ENCODE measurements at places on chromosomes 7 and 10.

GRCh38 chr7:33041631-33042428, 20.7 kb downstream of the NT5C3A start:
- no peak for DNase-seq

- no peak for DNase-seq
These were observed 131.9 kb downstream of the TRRAP start for GRCh38 chr7:99010281-99010680.

DNA sequence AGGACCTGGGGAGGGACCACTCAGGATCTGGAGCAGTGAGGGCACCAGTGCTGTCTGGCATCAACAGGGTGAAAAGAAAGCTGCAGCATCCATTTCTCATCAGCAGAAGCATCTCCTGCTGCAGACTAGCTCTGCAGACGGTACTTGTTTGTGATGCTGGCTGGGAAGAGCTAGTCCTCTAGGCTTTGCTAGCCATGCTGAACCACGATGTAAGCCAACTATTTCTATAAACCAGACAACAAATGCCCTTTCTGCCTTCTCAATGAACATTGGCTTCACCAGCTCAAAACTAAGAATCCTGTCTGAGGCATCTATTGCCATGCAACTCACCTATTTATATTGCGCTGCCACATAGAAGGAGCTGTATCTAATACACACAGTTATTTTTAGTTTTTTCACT, 65.6 kb downstream of the CTTNBP2 start:
- no peak for DNase-seq

- DNase-seq = no peak
These were observed 194.8 kb downstream of the ABCA13 start for GRCh38 chr7:48366096-48366495.

- DNase-seq = no peak
These were observed 2.2 kb upstream of the DNA2 start for GRCh38 chr10:68474021-68474420.

DNA sequence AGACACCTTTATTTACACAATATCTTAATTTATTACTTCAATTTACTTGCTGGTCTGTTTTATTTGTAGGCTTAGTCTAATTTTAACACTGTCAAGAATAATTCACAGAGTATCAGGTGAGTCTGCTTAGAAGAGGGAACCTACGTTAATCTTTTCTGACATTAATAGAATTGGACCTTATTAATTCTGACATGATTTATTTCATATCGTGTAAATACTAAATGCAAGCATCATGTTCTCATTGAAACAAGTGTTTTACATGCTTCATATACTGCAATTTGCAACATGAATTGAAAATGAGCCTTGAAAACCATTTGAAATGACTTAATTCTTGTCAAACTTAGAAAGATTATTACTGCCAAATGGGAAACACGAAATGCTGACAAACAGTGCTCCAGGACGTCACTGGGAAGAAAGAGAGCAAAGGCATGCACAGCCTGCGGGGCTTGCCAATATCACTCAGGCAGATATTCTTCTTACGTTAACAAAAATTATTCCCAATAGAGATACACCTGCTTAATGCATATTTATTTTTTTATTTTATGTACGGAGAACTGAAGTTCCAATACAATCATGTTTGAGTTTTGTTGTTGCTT, 282.0 kb upstream of the AKR1E2 start:
- no peak for DNase-seq

GRCh38 chr7:15197042-15197977, 294.8 kb upstream of the DGKB start:
- DNase-seq = no peak

GRCh38 chr10:121664671-121665070, 66.4 kb upstream of the FGFR2 start:
- no peak for DNase-seq

GRCh38 chr10:87865241-87865881, 1.9 kb downstream of the PTEN start:
- no peak for DNase-seq

DNA sequence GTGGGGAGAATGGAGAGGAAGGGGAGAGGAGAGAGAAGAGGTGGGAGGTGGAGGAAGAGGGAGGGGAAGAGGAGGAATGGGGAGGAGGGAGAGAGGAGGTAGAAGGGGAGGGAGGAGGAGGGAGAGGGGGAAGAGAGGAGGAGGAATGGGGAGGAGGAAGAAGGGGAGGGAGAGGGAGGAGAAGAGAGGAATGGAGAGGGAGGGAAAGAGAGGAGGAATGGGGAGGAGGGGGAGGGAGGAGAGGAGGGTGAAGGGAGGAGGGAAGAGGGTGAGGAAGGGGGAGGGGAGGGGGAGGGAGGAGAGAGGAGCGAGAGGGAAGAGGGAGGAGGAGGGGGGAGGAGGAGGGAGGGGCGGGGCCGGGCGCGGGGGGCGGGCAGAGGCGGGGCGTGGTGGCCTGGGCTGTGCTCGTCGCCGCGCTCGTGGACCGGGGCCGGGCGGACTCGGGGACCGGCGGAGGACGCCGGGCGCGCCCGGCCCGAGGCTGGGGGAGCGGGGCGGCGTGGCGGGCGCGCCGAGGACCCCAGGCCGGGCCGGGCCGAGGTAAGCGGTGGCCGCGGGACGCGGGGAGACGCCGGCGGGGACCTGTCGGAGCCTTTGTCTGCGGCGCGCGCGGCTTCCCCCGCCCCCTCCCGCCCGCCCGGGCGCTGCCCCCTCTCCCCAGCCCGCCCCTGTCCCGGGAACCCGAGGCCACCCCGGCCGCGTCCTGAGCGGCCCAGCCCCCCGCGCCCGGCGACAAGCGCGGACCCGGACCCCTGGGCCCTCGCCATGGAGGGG, at the start of gene SLC29A4:
SLC29A4 (plus strand) TSS at position 401 of the 774 bp plus-strand sequence. CDS start 4,874 bp downstream, outside the sequence.
- peak; percentile 65 for DNase-seq

DNA sequence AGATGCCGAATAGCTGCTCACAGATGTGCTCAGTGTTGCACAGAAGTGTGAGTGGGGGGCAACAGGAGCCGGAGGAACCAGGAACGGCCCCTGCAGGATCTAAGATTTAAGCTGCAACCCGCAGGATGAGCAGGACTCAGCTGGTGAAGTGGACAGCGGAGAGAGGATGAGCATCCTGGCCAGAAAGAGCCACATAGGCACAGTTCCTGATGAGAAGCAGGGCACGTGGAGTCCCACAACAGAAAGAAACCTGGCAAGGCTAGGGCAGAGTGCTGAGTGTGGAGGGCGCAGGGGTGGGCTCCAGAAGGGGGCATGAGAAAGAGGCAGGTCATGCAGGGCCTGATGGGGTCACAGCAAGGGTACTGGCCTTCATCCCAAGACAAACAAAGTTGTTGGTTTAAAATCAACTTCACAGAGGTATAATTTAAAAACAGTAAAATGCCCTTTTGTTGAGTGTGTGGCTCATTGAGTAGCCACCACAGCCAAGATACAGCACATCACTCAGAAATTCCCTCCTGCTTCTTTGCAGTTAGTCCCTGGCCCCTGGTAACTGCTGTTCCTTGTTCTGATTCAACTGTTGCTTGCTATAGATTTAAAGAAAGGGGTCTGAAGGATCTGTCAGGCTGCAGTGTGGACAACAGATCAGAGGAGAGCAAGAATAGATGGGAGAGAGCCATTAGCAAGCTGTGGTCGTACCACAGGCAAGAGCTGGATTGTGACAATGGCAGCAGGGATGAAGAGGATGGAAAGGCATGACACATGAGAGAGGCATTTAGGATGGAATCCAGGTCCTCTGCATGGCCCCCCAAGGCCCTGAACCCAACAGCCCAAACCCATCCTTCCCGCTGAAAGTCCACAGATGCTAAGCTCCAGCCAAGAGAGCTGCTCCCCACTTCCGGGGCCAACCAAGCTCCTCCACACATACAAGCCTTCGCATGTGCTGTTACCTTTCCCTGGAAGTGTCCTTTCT, 53.1 kb upstream of the OSBPL3 start:
- DNase-seq = no peak

DNA sequence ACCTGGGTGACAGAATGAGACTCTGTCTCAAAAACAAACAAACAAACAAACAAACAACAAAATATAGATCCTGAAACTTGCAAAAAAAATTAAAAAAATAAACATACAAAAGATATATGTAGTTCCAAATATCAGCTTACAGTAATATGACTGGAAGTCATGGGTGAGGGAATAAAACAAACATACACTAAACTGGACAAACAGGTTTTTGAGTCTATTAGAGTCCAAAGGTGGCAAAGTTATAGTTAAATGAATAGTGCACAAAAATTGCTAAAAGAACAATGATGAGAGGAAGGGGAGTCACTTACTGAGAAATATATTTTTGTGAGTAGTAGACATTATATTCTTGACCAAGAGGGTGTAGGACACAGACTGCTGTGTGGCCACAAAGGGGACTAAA, 16.7 kb upstream of the RSBN1L start:
- DNase-seq = no peak

GRCh38 chr10:51951601-51952000, 252.2 kb upstream of the CSTF2T start:
- DNase-seq = no peak

GRCh38 chr7:154178895-154179294, 126.7 kb downstream of the DPP6 start:
- DNase-seq = no peak

DNA sequence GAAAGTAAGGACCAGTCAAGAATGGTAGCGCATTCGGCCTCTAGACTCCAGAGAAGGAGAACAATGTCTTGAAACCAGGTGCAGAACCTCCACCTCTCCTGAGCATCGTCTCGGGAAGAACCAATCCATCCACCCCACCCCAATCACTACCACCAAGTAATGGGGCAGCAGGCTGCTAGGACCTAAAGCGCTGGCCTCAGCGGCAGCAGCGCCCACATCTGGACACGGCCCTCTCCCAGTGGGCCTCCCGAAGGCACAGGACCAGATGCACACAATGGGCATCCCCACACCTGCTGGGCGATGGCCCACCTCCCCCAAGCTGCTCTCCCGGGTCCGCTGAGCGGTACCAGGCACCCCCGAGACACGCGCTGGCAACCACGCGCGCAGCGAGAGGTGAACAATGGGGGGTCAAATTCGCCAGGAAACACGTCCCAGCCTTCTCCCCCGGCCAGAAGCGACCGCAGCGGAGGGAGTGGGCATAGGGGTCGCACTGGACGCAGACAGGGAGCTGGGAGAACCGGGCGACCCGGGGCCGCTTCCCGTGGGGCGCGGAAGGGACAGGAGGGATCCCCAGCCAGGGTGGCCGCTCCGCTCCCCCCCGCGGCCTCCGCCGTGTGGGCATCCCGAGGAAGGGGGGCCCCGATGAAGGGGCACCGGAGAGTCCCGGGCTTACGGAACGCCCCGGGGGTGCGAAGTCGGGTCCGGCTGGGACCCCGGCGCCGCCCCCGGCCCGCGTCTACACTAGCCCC, 506 bp downstream of the CTTNBP2 start:
- DNase-seq = peak; percentile 71

DNA sequence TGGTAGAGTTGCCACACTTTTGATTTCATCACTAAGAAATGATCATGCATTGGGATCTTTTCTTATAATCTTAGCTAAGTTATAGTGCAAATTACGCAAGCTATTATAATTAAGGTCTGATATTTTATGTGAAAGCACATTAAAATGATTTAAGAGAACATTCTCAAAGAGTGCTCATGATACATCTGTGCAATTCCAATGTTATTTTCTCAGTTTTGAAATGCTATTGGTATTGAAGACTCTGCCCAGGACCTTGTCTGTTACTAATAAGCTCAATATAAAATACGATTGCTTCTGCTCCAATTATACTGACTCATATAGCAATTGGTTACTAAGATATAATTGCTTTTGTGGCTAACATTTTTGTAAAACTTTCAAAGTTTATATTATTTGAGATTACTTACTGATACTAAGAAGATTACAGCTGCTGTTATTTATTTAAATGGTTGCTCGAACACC, 180.9 kb downstream of the ADAM12 start:
- DNase-seq = no peak

GRCh38 chr7:27107391-27108381, 5.2 kb upstream of the HOXA2 start:
- no peak for DNase-seq

GRCh38 chr10:103923502-103923901, 5.5 kb upstream of the STN1 start:
- no peak for DNase-seq

DNA sequence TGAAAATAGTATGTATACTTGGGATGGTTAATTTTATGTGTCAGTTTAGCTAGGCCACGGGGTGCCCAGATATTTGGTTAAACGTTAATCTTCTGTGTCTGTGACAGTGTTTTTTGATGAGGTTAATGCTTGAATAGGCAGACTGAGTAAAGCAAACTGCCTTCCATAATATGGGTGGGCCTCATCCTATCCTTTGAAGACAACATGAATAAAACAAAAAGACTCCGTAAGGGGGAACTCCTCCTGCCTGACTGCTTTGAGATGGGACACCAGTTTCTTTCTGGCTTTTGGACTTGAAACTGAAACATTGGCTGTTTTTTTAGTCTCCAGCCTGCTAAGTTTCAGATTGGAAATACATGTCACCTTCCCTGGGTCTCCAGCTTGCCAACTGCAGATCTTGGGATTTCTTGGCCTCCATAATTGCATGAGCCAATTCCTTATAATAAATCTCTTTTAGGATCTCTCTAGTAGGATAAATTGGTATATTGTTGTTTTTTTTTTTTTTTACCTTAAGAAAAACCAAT, 59.9 kb upstream of the GLCCI1 start:
- DNase-seq = no peak

DNA sequence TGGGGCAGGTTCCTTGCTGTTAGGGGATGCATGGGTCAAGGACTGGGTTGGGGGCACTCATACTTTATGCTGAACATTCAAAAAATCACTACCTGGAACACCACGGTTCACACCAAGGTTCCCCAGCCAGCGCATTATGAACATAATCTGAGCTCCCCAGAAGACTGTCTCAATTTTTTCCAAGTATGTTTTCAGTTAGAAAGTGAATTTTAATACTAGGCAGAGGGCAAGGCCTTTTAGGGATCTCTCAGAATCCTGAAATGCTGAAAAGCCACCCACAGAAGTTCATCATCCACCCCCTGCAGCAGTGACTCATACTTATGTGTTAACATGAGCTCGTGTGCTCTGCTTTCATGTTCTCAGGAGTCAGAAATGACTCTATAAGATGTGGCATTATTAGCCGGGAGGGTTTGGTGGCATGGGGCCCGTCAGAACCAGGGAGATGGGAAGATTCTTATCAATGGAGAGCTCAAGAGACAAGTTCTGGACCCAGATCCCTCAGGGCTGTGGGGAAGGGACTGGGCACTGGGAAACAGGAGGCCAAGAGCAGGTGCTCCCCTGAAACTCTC, 185.2 kb upstream of the ITGB1 start:
- no peak for DNase-seq

- no peak for DNase-seq
These were observed 8.7 kb upstream of the ING3 start for GRCh38 chr7:120941856-120942255.

- no peak for DNase-seq
These were observed 129.6 kb upstream of the ANKRD1 start for GRCh38 chr10:91050371-91051034.

DNA sequence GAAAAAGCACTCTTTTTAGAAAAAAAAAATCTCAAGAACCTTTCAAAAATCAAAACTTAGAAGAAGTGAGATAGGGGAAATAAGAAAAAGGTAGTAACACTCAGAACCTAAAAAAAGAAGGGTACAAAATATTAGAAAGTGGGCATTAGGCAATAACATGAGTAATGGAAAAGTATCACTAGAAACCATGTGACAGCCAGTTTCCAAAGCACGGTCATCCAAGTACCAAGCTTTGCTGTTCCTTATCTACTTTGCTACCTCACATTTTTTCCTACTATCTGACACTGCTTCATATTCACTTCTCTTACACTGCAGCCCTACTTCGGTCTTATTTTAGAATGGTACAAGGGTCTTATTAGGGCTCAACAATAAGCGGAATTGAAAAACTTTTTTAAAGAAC, 30.3 kb downstream of the IMMP2L start:
- no peak for DNase-seq

Measured in nucleus accumbens (tissue), 56 donors.